ENCODE measurements at places on chromosomes 6 and 20.

DNA sequence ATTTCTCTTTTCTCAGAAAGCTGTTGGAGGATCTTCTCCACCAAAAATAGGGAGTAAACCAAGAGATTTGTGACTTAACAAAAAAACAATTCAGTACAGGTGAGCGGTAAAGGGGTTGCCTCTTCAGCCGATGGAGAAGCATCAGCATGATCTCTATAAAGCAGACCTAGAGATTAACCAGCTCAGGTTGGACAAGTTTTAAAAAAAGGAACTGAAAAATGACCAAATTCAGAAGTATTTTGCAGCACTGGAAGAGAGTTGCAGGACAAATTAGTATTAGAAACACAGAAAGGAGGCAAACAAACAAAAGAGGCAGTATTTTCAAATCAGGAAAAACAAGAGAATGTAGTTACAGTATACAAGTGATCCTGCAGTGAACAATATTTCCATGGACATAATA lies 39.6 kb upstream of the ZNF184 start:
- no peak for DNase-seq

GRCh38 chr6:150876598-150876997 lies 11.1 kb downstream of the MTHFD1L start:
- no peak for DNase-seq

GRCh38 chr6:112931832-112932231 lies 584.7 kb downstream of the RFPL4B start:
- no peak for DNase-seq

- DNase-seq: no peak
These were observed 130.8 kb upstream of the RIPOR2 start for GRCh38 chr6:25066593-25066992.

DNA sequence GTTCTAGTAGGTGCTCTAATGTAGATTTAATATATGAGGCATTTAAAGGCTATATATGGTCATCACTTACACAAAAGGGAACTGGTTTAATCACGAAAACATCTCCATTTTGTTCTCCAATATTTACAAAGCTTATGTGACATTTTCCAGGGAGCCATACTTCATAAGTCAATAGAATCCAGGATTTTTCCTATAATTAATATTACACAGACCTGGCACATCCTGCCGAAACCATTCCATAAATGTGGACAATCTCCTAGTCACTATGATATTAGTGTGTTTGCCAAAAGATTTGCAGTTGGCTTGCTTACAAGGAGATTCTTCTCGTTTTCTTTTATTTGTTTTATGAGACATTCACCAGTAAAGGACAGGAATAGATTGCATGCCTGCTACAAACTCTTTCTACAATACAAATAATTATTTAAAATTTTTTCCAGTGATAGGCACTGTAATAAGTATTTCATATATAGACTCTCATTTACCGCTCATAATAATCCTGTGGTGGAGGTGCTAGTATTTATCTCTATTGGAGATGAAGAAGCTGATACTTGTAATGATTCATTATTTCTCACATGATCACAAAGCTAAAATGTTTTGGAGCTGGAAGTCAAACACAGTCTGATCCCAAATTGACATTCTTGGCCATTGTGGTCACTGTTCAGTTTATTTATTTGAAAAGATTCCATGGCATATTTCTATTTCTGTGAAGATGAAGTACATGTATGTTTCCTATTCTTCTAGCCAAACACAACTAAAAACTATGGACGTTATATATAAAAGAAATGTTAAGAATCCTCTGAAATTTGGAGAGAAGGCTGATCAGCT lies 597.0 kb downstream of the HTR1B start:
- no peak for DNase-seq

DNA sequence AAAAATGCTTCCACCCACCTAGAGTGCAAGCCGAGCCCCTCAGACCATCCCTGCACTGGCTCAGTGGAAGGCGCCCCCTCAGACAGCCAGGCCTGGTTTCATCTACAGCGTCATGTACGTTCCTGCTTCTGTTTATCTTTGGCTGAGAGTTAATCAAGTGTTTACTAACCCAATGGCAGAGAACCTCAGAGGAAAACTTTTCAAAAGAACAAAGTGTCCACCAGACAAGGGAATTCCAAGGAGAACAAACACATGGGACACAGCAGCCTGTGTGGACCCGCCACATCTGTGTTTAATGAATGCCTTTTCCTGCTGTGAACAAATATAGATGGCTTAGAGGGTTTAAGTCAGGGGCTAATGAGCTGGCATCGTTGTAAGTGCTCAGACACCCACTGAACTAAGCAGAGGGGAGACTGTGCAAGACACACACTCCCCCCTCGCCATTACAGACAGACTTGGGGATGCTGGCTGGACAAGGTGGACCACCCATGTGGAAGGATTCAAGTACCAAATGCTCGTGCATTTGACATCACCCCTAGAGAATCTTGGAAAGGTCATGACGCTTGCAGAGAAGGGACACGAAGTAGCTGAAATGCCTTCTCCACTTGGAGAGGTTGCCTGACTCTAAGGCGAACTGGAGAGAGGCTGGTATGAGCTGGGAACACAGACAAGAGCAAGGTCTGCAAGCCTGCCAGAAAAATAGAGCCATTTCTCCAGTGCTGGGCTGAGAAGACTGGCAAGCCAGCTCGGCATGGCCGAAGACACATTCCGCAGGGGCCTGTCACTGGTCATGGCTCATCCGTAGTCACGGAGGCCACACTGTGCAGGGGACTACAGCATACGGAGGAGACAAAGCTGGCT lies 53.5 kb upstream of the NXT1 start:
- no peak for DNase-seq

DNA sequence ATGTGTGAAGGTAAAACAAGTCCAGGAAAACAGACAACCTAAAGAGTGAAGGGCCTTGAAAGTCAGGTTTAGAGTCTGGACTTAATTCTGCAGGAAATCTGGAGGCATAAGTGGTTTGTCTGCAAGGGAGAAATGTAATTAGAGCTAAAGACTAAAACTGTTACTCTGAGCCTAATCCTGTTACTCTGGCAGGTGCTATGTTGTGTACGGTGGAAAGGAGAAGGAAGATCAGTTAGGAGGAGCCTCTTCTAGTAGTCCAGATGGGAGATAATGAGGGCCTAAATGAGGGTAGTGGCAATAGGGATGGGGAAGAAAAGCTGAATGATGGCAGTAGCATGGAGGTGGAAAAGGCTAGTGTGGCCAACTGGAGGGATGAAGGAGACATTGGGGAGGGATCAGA lies 118.5 kb downstream of the PDSS2 start:
- DNase-seq: no peak

DNA sequence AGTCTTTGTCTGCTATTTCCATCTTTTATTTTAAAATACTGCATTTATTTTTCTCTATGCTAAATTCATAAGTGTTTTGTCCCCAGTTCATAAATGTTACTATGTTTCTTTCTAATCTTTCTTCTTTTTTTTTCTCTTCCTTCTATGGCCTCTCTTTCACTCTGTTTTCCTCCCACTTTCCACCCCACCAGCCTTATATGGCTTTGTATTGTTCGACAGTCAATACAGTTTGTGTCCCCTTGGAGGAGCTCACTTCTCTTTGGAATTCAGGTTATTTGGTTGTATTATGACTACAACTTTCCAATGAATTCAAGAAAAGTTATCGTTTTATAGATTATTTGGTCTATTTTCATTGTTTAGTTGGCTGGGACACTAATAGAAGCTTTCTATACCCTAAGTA lies 393.5 kb downstream of the NKAIN2 start:
- DNase-seq: no peak

All from GOT3 (cell line).